ENCODE measurements at places on chromosomes 16 and 17.
A peak's percentile ranks its signal among the peaks of the same experiment; 100 is the strongest.

- peak; percentile 95 for DNase-seq
These were observed 57.4 kb downstream of the HS3ST3A1 start for GRCh38 chr17:13544292-13544691.

- no peak for DNase-seq
These were observed 22.2 kb upstream of the NFATC3 start for GRCh38 chr16:68062910-68063393.

- peak; percentile 29 for DNase-seq
These were observed 26.9 kb downstream of the HSD17B2 start for GRCh38 chr16:82061861-82062525.

DNA sequence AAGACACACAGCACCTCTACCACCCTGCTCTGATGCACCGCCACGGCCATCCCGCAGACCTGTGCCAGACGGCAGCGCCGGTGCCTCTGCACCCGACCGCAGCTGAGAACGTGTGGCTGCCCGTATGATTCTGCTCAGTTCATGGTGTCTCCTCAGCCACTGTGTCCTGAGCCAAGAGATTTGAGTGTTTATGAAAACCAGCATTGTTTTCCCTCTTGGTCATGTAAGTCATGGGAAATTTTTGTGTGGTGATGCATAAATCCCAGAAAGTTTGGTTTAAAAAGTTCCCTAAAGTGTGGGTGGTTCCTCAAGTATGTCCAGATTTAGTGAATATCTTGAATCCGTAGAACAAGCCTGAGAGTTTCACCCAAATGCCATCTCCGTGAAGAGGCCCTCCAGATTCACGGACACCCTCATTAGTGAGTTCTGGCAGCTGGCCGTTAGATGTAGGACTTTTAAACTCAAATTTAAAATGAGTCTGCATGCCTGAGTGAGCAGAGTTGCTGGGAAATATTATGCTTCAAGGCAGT is 57.6 kb downstream of the CDRT4 start:
- DNase-seq, result peak; percentile 84

DNA sequence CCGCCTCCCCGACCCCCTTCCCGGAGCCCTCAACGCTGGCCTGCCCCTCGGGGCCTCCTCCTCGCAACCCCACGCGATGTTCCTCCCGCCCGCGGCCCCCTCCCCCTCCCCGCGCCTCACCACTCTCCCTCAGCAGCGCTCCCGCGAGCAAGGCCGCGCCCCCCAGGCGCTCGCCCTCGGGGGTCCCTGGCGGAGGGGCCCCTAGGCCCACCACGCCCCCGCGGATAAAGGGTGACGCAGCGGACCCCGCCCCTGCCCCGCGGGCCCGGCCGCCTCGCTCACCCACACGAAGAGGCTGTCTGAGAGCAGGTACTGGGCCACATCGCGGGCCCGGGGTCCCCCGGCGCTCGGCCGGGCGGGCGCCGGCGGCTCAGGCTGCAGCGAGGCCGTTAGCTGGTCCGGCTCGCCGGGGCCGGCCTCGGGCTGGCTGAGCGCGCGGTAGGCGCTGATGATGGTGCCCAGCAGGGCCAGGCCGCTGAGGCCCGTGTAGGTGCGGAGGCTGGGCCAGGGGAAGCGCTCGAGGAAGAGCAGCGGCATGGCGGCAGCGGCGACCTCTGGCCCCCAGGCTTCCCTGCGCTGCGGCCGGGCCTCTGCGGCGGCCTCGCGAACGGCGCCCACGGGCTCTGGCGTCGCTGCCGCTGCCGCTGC is 430 bp downstream of the AMFR start:
- DNase-seq, result no peak

DNA sequence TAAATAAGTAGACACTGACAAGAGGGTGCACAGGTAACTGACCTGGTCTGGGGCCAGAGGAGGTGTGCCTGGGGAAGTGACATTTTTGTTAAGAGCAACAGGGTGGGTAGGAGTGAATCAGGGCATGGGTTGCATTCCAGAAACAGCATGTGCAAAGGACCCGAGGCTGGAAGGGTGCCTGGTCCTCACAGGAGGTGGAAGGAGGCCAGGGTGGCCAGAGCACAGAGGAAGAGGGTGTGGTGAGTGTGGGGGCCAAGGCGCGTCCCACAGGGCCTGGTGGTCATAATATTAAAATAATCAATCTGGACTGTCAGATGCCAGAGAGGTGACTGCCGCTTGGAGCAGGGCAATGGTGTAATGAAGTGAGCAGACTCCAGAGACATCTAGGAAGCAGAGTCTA is 14.3 kb downstream of the ARHGAP23 start:
- no peak for DNase-seq
